ENCODE measurements at places on chromosomes 16 and 17.

GRCh38 chr17:7384489-7385081, 3.7 kb downstream of the TNK1 start:
- no peak for DNase-seq

DNA sequence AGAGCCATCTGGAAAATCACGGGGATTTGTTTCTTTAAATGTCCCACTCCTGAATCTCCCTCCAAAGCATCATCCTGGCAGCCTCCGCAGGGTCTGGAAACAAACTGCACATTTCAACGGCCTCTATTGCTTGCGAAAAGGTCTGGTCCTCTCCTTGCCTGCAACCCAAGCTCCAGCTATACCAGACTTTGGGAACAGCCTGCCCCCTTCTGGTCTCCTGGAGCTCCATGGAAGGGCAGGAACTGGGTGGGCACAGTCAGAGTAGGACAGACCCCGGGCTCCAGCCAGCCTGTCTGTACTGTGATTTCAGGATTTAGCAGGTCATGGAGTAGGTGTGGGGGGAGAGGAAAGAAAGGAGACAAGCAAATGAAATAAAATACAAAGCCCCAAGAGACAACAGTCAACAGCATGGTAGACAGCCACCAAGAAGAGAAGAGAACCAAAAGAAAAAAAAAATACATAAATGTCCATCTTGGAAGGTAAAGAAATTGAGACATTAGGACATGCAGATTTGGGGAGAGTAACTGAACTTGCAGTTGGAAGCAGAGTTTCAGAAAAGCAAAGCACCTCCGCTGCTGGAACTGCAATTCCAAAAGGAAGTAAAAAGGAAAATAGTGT, 2.7 kb downstream of the XYLT1 start:
- DNase-seq = peak; percentile 75

DNA sequence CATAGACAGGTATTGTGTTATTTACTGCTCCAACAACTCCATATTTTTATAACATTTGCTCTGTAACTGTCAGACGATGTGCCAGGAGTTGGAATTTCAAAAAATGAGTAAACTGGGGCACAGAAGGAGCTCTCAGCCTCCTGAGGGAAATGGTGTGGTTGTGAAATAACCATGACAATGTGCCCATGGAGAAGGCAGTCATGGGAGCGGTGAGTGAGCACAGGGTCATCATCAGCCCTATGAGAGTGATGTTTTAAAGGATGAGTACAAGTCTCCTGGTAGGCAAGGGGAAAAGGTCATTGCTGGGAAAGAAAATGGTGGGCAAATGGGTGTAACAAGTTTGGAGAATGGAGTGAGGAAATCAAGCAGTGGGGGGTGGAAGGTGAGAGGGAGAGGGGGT, 115.0 kb upstream of the SEC14L1 start:
- DNase-seq = no peak

DNA sequence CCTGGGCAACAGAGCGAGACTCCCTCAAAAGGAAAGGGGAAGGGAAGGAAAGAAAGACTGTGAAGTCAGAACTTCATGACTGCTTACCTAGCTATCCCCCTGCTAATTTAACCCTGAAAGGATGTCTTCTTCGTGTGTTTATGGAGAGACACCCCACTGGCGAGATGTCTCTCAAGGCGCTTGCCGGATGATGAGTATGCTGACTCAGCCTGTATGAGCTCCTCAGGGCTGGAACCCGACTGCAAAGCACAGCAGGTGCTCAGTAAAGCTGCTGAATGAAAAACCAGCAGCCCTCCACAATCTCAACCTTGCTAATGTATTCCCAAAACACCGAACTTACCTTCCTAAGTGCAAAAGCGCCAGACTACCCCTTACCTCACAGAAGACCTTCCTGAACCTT, 2.3 kb downstream of the ANKFY1 start:
- DNase-seq = no peak

DNA sequence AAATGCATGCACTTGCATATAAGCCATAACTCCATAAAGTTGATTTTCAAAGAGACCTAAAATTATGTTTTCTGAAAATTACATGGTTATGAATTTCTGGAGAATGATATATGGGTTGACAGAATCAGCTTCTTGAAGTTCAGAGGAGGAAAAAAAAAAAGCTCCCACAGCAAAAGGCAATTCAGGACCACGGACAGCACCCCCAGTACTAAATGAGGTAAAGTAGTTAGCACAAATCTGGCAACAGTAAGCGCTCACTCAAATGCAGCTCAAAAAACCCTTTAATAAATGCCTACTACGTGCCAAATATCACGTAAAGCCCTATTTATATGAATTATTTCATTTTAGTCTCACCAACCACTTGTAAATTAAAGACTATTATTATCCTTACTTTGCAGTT, 135.2 kb downstream of the SHISA9 start:
- DNase-seq = peak; percentile 77

GRCh38 chr16:759110-759910, 1.2 kb upstream of the MSLN start:
- no peak for DNase-seq

GRCh38 chr17:1077581-1077985, 80.7 kb downstream of the TIMM22 start:
- DNase-seq = no peak

DNA sequence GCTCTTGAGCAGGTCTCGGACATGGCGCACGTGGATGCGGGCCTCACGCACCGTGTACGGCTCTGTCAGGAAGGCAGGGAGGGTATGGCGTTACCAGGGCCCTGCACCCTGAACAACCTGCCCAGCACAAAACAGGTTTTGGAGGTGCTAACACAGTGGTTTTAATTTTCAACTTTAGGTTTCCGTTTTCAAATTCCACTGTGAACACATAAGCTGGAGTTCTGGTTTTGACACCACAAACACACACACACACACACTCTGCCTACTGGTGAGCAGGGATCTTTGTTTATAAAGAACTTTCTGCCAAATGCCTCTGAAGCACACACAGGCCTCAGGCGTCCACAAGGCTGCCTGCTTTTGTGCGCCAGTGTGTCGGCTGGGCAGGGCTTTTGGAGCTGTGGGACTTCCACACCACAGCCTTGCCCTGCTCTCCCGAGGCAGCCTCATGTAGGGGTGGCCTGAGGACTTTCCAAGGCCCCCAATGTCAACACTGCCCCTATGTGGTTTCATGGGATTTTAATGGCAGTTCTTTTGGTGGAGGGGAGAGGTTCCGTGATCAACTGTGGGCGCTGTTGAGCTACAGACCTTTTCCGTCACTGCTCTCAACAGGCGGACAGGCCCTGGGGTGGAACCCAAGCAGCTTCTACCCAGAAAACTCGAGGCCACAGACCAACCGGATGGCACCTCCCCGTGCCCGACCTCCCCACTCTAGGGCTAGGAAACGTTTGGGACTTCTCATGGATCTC, 9.4 kb downstream of the CLUH start:
- DNase-seq = no peak

DNA sequence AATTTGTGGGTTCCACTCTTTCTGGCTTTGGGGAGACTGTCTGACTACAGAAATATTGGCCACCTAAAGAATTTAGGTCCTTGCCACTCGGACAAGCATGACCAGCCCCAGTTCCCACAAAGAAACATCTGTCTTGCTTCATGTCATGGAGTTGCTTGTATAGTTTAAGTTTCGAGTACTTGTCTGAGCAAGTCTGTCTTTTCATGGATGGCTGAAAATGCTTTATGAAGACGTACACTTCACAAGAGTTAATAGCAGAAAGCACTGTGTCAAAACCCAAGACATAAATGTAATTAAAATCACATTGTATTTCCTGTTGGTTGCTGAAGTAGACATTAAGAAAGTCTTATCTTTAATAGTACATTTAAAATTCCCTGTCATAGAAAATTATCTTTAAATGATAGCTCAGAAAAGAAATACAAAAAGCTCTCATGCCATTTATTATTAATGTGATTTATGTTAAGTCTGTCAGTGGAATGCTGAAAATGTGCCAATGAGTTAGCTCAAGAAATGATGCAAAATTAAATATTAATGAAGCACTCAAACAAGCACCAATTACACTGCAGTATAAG, 29.8 kb upstream of the XYLT2 start:
- DNase-seq = peak; percentile 46

- DNase-seq = peak; percentile 42
Measured at GRCh38 chr16:5490499-5490898, 392.9 kb upstream of the EEF2KMT start.

DNA sequence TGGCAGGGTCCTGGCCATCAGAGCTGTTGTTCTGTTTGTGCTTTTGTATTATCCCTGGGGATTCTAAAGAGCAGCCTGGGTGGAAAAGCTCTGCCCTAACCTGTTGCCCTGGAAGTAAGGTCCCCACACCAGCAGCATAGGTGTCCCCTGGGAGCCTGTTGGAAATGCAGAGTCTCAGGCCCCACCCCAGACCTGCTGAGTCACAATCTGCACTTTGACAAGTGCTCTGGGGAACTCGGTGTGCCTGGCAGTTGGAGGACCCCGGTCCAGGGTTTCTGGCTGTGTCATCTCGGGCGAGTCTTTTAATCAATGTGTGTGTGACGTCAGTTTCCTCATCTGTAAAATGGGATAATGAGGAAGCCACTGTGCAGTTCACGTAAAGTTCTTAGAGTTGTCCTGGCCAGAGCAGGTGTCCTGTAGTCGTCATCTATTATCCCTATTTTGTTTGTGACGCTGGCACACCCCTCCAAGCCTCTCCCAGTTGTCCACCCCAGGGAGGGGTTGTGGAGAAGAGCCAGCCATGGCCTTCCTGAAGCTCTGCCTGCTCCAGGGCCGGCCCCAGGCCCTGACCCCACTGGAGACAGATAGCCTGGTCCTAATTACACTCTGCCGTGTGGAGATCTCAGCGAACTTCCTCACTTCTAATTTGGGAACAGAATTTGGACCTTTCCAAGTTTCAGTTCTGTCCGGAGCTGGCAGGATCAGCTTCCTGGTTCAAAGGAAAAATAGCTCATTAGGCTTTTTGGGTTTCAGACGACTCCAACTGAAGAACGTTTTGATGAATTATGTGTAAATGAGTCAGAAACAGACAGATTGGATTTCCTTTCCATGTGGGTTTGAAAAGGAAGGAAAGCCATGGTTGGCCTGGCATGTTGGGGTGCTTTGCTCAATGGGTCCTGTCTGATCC, 295.7 kb upstream of the FOXF1 start:
- no peak for DNase-seq

GRCh38 chr17:65514082-65514481, 47.4 kb downstream of the AXIN2 start:
- no peak for DNase-seq

- no peak for DNase-seq
Measured at GRCh38 chr16:68778551-68779231, 41.6 kb downstream of the CDH1 start.

GRCh38 chr17:74843352-74843627, 16.4 kb downstream of the GRIN2C start:
- DNase-seq = no peak

- no peak for DNase-seq
Measured at GRCh38 chr16:27826081-27826892, 237.2 kb downstream of the GSG1L start.

DNA sequence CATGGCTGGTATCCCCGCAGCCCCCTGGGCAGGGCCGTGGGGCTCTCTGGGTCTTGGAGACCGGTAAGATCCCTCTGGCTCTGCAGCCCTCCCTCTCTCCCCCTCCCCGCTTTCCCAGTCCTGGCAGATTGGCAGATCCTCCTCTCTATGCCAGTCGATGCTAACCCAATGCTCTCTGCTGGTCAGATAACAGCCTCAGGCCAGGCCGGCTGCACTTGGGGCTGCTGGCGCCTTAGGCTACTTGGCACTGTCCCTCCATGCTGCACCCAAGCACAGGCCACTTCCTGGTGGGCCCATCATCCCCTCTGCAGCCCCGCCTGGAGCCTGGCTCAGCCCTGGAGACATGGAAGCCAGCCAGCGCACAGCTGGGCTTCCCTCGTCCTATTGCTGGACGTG, 81.7 kb downstream of the RTN4RL1 start:
- no peak for DNase-seq

- no peak for DNase-seq
Measured at GRCh38 chr17:45993962-45994627, 5.0 kb upstream of the STH start.

DNA sequence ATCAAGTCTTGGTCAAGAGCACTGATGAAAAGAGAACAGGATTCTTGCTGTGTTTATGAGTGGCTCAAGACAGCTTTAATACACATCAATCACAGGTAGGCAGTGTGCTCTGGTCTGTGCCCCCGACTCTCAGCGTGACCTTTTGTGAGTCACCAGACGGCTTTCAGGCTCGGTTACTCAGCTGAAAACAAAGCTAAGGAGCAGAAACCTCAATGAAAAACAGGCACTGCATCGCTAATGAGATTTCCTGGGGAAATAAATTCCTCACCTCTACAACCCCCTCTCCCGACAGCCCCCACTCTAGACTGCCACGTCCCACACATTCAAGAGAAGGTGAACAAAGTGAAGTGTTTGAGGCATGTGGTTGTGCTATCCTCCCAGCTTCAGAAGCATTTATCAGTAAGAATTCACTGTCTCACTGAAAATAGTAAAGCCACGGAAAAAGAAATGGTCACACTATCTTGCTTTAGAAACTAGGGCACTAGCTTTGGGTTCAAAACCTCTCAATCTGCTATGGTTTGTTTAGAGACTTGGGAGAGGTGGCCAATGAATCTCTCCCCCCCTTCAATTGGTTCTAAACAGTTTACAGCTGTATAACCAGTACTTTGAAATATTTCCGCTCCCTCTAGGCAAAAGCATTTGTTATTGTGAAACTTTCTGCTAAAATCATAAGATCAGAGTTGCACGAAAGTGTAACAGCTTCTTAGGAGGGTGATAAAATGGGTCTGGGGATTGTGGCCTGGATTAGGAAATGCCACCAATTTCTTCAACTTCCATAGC, 199.5 kb upstream of the PMFBP1 start:
- peak; percentile 83 for DNase-seq

GRCh38 chr16:27843800-27844199, 219.7 kb downstream of the GSG1L start:
- DNase-seq = no peak

DNA sequence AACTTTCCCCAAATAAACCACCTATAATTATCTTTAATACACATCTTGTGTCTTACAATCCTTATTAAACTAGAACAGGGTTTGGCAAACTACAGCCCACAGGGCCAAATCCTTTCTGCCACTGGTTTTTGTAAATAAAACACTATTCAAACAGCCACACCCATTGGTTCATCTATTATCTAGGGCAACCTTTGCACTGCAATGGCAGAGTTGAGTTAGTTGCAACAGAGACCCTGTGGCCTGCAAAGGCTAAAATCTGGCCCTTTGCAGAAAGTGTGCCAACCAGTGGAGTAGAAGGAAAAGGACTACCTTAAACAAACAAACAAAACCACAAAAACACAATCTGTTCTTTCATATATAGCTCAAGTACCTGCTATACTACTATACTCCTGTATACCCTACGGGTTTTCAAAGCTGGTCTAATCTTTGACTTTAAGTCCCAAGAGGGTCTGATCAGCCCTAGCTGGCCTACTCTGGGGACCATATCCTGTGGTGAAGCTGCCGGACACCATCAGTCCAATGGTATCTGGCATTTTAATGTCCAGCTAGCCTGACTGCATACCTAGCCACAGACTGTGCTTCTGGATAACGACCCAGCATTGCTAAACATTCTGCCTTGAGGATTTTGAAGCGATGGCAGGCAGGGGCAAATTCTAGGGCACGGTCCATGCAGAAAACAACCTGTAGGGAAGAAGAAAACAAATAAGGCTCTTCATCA, 23.3 kb downstream of the CNP start:
- no peak for DNase-seq

Data from renal pelvis (tissue), 12 donors.